ENCODE measurements at places on chromosomes 11 and 22. TPM values are rescaled to one million over a fixed set of nuclear protein-coding genes. Genes with fewer than 3 reads are reported as not detected.

RAC2 gene
- total RNA-seq, result 6.9 TPM

TMEM191B gene
- 3.8 TPM for total RNA-seq

MMP11 gene
- total RNA-seq, result 8.4 TPM

ARHGAP1 gene
- 65.8 TPM for total RNA-seq

VSIG10L2 gene
- total RNA-seq, result not detected

PACSIN3 gene
- 61.3 TPM for total RNA-seq

CENPM gene
- 3.4 TPM for total RNA-seq

MYBPC3 gene
- 0.13 TPM for total RNA-seq

PARVG gene
- total RNA-seq, result 18.2 TPM

OR5P2 gene
- total RNA-seq, result not detected

GPHA2 gene
- not detected for total RNA-seq

MS4A6E gene
- not detected for total RNA-seq

HBB gene
- not detected for total RNA-seq

DLG2 gene
- total RNA-seq, result 11.0 TPM

PIK3IP1 gene
- total RNA-seq, result 29.5 TPM

HEPN1 gene
- total RNA-seq, result not detected

OR1S1 gene
- not detected for total RNA-seq

TRIM3 gene
- 26.5 TPM for total RNA-seq

RPS19BP1 gene
- 159 TPM for total RNA-seq

FAM181B gene
- total RNA-seq, result 0.81 TPM

OR10A2 gene
- not detected for total RNA-seq

HEPHL1 gene
- total RNA-seq, result not detected

CATSPER1 gene
- total RNA-seq, result not detected

PGR gene
- total RNA-seq, result 5.1 TPM

TIMM8B gene
- total RNA-seq, result 24.9 TPM

DGCR6 gene
- total RNA-seq, result 2.0 TPM

TTC38 gene
- total RNA-seq, result 39.3 TPM

GAL gene
- 2.9 TPM for total RNA-seq

RNF141 gene
- total RNA-seq, result 44.8 TPM

RAG2 gene
- total RNA-seq, result not detected

PATE2 gene
- total RNA-seq, result 0.13 TPM

ROBO4 gene
- 17.6 TPM for total RNA-seq
